ENCODE measurements at places on chromosomes 4 and X.

DNA sequence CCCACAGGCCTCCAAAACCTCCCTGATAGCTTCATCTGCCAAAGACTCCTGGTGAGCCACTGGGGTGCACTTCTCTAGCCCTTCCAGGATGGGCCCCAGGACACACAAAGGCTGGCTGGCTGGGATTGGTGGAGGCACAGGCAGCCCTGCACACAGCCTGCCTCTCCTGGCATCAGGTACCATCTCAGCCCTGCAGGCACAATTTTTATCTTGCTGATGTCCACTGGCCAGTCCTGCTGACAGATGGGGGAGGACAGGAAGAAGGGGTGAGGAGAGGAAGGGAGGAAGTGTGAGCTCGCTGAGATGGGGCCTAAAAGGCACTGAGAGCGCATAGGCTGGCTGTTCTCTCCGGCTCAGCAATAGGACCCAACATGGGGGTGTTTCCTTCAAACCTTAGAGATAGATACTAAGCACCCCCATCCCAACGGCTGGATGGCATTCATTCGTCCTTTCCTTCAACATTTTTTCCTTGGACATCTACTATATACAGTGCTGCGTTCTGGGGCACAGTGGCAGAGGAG, 92.7 kb downstream of the PJA1 start:
- no peak for DNase-seq

- DNase-seq, result no peak
These were observed 30.5 kb upstream of the ACSL1 start for GRCh38 chr4:184856277-184856609.

GRCh38 chr4:87523307-87523706, 5.9 kb downstream of the SPARCL1 start:
- DNase-seq, result no peak

DNA sequence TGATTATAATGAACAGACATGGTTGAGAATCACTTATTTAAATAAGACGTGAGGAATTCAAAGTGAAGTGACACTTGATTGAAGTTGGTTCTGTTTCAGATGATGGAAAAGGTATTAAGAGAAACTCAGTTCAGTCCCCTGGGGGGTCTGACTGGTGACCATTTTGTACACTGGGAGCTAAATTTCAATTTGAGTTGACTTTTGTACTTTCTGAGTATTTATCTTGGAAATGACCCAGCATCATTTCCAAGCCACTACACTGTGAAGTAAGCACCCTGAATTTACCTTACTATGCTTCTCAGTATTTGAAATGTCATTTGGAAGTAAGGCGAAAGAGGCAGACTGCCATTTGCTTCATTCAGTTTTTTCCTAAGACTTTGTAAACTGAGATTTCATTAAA, 73.4 kb downstream of the CNOT6L start:
- DNase-seq, result no peak

GRCh38 chrX:40094041-40094899, 3.5 kb downstream of the BCOR start:
- no peak for DNase-seq

GRCh38 chr4:105150503-105150902, 3.8 kb downstream of the TET2 start:
- no peak for DNase-seq

- DNase-seq, result peak; percentile 63
These were observed at the start of gene PAK3 for GRCh38 chrX:111095974-111096895. Gene PAK3, plus strand, starts transcription at chrX:111096191. Its CDS starts 26,913 bp downstream, at chrX:111123104.

DNA sequence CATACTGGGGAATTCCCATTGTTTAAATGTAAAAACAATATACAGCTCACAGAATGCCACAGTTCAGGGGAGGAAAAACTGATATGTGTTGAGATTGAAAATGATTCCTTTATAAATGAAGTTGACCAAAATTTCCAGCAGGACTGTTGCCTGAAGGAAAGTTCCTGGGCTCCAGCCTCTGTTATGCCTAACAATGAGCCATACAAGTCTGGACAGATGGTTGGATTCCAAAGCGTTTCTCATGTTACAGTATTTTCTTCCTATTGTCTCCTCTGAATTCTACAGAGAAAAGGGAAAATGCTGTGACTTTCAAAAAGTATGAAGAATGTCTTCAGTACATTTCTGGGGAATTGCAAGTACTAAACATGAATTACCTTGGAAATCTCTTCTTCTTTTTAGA, 73.3 kb downstream of the ALPK1 start:
- no peak for DNase-seq

- no peak for DNase-seq
These were observed 633.1 kb downstream of the NLGN4X start for GRCh38 chrX:5595570-5595969.

- no peak for DNase-seq
These were observed 710.7 kb downstream of the STPG2 start for GRCh38 chr4:97432551-97432950.

GRCh38 chr4:38495446-38495845, 168.6 kb upstream of the KLF3 start:
- DNase-seq, result no peak

DNA sequence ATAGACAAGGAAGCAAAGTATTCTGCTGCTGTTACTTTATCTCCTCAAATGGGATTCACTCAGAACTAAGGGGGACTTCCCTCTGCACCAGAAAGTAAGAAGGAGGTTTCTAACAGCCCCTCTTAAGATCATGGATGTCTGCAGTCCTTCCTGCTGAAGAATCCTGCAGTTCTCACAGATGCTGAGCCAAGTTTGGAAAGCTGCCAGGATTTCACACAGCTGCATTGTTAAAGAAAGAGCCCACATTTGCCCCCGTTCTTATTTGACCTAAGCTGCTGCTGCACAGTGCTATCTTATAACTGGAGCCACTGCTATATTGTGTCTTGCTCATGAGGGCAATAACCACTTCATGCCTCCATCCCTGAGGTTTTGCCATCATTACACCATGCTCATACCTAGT, 81.1 kb downstream of the FAAH2 start:
- no peak for DNase-seq

- DNase-seq, result no peak
These were observed 3.5 kb upstream of the TMSB4X start for GRCh38 chrX:12971282-12972003.

GRCh38 chr4:38163216-38164006, 203.2 kb downstream of the PTTG2 start:
- DNase-seq, result no peak

DNA sequence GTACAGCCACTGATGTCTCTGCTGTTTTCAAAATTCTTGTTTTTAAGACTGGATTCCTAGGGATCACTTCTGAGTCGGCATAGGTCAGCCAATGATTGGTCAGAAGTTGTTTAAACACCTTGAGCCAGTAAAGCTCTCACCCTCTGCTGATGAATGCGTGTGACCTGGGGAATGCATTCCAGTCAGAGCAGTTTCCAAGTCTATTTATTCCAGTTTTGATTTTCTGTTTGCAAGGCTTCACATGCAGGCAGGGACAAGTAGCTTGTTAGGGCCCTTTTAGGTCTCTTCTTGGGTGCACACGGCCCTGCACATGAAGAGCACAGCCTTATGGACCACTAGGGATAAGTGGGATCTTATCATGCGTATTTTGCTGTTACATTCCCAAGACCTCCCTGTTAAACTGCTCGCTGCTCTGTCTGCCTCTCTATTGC, 47.0 kb downstream of the KLHL15 start:
- no peak for DNase-seq

- DNase-seq, result no peak
These were observed 281.3 kb upstream of the FTHL17 start for GRCh38 chrX:31353095-31353494.

DNA sequence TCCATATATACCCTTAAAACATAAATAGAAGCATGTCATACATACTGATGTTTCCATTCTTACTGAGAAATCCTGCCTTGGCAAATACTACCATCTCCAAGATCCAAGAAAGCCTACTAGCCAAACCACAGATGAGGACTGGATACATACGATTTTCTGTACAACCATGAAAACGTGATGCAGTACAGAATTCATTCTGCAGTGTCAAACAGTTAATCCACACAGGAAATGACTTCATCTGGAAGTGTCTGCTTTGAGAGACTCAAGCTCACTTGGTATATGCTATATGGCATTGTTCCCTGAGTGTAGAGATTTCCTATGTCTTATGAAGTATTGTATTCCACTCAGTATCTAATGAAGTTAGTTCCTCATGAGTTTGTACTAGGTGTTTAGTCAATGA, 94.3 kb downstream of the CT47B1 start:
- no peak for DNase-seq

DNA sequence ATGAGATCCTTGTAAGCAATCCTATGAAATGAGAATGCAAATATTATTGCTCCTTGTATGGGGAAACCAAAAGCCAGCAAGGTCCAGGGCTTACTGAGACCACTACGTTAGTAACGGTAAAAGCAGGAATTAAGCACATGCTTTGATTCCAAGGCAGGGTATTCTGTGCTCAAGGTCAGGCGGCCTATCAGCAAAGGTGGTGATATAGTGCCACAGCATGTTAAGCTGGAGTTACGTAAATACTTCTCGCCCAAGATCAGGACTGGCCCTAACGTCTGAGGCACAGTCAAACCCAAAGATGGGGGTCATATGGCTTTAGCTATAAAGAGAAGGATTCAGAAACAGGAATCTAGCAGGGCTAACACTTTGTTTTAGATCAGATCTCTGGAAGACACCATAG, 27.6 kb downstream of the SLC10A7 start:
- no peak for DNase-seq

GRCh38 chrX:136076942-136077341, 70.4 kb upstream of the FHL1 start:
- DNase-seq, result no peak

GRCh38 chr4:119731146-119731742, 102.6 kb upstream of the PDE5A start:
- DNase-seq, result no peak

GRCh38 chr4:55794053-55794452, 25.5 kb upstream of the EXOC1L start:
- DNase-seq, result no peak

- DNase-seq, result no peak
These were observed 33.1 kb downstream of the GAB3 start for GRCh38 chrX:154717824-154718223.

DNA sequence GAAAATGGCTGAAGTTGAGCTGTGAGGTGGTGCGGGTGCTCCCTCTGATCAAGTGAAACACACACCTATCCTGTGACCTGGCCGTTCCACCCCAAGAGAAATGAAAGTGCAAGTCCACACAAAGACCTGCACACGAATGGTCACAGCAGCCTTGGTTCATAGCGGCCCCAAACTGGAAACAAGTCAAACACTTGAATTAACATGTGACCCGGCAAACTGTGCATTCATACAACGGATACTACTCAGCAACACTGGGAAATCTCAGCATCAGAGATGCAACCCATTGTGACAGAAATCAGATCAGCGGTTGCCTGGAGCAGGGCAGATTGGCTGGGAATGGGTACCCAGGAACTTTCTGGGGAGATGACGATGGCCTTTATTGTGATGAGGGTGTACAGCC, 7.6 kb downstream of the G6PD start:
- DNase-seq, result no peak

DNA sequence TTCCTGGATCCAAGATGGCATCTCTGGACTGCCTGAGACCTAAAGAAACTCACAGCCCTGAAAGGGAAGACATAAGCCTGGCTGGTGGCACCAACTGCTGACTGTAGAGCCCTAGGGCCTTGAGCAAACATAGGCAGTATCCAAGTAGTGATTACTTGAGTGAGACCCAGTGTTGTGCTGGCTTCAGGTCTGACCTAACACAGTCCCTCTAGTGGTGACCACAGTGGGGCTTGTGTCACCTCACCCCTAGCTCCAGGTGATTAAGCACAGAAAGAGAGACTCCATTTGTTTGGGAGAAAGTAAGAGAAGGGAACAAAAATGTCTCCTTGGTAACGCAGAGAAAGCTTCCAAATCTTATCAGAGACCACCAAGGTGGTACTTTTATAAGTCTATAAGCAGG, 496.3 kb upstream of the HTR2C start:
- DNase-seq, result no peak

DNA sequence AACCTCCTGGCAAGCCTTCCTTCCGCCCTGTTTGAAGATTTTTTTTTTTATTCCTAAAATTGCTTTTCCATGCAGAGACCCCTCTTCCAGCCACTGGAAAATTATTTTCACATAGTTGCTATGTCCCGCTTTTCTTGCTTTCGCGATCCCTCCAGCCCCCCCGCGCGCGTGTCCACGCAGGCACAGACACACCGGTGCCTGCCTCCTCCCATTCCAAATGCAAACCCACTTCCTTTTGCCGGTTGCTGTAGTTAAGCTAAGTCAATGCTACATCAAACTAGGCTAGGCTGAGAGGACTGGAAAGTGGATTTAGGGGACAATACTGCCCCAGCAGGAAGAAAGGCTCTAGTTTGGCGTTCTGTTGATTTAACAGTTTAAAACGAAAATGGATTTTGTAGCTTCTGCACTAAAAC, 111.0 kb downstream of the DHX15 start:
- DNase-seq, result no peak

DNA sequence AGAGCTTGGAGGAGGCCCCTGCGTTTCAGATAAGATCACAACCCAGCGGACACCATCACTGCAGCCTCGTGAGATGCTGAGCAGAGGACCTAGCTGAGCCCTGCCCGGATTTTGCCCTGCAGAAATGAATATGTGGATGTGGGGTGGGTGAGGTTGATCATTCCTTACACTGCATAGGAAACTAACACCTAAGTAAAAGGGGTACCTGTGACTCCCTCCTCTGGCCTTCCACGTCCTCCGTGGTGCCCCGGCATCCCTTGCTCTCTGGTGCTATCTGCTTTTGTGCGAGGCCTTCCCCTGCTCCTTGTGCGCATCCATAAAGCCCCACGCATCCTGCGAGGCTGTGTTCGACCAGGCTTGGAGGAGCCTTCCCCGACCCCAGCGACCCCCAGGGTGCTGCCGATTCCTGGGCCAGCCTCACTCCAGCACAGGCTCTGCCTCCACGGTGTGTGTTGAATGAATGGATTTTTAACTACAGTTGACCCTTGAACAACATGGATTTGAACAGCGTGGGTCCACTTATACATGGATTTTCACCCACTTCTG, 25.6 kb upstream of the GPR78 start:
- no peak for DNase-seq

DNA sequence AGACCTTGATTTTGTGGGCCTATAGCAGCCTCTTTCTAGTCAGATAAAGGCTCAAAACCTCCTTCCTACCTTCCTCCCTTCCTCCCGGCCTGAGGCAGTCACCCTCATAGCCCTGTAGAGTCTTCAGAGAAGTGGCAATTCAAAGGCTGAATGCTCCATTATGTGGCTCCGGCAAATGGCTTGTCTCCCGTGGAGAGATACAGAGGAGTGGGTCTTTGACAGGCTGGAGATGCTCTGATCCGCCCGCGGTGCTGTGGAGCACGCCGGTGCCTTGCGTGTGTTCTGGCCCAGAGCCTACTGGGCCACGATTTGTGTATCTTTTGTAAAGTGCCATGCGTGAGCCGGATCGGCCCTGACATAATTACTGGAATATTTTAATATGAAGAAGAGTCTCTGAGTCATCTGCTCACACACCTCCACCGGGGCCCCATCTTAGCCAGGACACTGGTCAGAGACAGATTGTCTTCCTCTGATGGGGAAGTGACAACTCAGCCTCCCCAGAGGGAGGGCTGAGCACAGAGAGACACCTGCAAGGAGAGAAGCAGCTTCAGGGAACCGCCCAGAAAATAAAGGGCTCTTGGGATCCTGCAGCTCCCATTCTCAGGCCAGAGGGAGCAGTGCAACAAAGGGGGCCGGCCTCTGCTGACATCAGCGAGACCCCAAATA, 88.7 kb downstream of the DCTD start:
- no peak for DNase-seq

GRCh38 chr4:1310031-1310795, 20.5 kb downstream of the MAEA start:
- DNase-seq, result no peak

- no peak for DNase-seq
These were observed 348.0 kb upstream of the POU3F4 start for GRCh38 chrX:83160096-83160495.

- DNase-seq, result no peak
These were observed 46.7 kb downstream of the KCNIP4 start for GRCh38 chr4:21901831-21902230.

- no peak for DNase-seq
These were observed 476.7 kb upstream of the ATOH1 start for GRCh38 chr4:93351846-93352245.

Measured in right renal pelvis (tissue), 4 donors.